PC-9 (cell line): ENCODE measurements at places on chromosomes 7 and 10.

DNA sequence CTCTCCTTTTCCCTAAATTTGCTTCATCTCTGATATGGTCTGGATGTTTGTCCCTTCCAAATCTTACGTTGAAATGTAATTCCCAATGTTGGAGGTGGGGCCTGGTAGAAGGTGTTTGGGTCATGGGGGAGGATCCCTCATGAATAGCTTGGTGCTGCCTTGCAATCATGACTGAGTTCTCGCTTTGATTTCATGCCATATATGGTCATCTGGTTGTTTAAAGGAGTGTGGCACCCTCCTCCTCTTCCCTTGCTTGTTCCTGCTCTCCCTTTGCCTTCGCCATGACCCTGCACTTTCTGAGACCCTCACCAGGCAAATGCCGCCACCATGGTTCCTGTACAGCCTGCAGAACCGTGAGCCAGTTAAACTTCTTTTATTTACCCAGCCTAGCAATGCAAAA, 14.5 kb downstream of the NOBOX start:
- no peak for DNase-seq

DNA sequence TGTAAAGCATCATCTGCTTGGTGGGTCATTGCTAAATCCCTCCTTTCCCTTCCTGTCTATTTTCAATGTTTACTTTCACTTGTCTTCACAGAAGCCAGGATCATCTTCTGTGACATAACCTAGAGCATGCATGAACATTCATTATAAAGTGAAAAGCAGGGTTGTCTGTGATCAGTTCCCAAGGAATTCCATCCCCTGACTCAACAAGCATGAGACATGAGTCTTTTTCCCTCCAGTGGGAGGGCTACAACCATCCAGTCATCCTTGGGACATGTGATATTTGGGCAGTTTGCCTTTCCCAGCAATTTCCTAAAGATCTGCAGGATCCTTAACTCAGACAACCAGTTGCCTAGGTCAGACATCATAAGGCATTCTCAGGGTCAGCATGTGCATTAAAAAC, 166.3 kb upstream of the TMEM196 start:
- no peak for DNase-seq

- no peak for DNase-seq
These were observed 67.4 kb downstream of the ZNF438 start for GRCh38 chr10:30963992-30964930.

GRCh38 chr7:66529883-66530610, 98.6 kb upstream of the KCTD7 start:
- no peak for DNase-seq

DNA sequence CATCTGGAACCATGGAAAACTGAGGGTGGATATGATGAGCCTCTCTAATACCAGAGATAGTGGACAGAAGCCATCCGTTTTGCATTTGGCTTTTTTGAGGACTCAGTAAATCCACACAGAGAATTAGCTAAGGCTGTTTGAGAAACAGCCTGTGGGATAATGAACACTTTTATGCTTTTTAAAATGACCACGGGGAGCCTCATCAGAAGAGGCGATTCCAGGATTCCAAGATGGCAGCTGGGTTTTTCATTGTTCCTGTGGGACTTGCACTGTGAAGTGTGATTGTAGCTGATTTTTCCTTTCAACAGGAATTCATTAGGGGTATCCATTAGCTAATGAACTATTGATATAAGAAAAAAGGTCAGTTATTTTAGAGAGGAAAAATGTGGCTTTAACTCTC, 353.2 kb downstream of the AUTS2 start:
- DNase-seq, result no peak
